Stimulated activated CD8-positive, alpha-beta memory T cell treated with anti-CD3 and anti-CD28 coated beads, Interleukin-4, amount 100 ng/mL, for 1 hour (primary cell): ENCODE measurements at places on chromosomes 4 and X.

DNA sequence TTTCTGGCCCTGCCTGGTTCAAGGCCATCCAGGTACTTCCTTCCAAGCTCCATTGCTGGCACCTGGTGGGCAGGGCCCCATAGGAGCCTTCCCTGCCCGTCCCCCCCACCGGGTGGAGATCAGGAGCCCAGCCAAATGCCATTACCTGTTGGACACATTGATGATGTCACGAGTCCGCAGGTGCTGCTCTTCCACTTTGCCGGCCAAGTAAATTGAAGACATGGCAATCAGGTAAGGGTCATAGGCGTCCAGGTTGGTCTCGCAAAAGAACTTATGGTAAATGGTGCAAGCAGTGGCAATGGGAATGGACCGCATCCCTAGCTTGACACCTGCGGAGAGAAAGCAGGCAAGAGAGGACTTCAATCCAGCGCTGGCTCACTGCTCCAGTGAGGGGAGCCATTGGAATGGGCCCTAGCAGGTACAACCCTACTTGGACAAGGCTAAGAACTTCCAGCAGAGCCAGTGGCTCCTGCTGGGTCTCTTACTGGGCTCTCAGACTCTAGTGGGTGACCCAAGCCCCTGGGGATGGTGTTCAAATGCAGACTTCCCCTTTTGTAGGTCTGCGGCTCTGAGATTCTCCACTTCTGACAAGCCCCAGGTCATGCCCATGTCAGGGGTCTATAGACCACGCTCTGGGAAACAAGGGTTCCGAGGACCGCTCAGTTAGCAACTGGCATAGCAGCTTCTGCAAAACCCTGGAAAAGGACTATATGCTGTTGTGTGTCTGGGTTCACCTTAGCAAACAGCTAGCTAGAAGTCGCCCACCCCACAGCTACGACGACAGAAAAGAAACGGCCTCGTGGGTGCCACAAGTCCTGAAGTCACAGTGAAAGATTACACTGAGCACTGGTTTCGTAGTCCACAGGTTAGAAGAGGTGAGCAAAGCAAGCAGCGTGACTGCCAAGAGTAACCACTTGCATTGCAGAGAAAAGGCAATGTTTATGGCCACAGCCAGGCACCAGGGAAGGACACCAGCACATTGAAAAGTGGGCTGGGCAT lies 2.8 kb downstream of the CCNQ start:
- DNase-seq = no peak

DNA sequence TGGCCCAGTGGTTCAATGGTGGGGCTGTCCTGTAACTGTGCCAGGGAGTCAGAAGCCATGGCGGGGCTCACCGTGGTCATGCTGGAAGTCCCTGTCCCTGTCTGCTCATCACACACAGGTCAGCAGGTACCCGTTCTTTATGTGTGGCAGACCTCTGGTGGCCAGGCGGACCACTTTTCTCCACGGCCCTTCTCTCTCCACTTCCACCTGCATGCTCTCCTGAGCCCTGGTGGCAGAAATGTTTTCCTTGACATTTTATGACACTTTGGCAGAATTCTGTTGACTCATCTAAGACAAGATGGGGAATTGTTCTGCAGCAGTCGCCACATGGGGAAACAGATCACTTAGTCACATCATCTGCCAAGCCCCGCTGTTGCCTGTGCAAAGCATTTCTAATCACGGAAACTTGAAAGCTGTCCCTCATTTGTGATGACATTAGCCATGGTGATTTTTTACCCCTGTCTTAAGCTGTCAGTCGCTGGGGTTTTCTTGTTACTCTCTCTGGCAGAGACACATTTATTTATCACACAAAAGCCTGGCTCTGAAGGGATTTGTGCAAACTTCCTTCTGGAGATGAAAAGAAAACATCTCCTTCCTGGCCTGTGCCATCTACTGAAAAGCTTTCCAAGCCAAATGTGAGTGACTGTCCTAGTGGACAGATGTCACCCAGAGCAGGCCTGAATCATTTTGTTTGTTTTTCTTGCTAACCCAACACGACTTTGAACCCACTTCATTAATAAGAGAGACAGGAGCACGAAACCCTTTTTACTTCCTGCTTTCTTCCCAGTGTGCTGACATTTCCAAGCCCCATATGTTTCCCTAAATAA lies 38.8 kb upstream of the STIM2 start:
- DNase-seq = no peak

GRCh38 chr4:182194091-182194824 lies 48.9 kb upstream of the TENM3 start:
- DNase-seq = no peak

DNA sequence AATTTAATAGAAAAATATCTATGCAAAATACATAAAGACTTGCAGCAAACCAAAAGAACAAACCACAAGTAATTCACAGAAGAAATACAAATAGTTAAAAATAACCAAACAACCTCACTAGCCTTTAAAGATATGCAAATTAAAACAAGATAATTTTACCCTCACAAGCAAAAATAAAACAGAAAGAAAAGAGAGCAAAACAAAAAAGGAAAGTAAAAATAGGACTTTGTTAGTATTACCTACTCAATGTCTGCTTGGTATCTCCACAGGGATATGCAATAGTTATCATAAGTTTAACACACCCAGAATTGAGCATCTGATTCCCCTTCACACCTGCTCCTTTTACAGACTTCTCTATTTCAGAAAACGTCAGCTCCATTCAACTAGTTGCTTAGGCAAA lies 737.5 kb upstream of the MAGEB2 start:
- DNase-seq = no peak

- DNase-seq = no peak
Observed at GRCh38 chr4:14719053-14719452, 283.2 kb upstream of the CPEB2 start.

DNA sequence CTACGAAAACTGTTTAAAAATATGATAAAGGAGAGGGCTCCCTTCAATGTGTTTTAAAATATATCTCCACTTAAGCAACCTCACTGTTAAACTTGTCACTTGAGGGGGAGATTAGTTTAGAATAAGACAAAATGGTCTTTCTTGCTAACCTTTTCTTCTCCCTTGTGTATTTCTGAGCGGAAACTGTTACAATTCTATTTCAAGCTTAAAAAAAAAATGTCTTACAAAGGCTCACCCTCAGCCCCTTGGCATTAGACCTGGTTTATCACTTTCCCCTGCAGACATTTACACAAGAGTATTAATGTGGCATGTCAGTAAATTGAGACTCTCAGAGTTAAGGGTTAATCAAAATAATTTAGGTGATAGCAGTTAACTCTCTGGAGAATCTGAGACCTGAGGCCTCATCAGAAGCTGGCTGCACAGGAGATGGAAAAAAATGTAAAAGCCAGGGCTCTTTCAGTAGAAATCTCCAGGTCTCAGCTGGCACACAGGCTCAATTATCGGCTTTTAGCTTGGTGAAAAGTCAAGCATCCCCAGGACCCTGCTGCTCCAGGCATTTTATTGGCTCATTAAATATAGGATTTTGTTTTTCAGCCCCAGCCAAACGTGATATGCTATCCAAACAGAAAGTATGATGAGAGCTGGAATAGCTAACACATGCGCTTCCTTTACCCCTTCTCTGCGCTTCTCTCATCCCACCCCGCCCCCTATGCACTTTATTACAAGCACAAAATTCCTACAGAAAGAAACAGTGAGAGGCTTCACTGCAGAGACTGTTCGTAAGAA lies 130.5 kb downstream of the PPA2 start:
- no peak for DNase-seq

DNA sequence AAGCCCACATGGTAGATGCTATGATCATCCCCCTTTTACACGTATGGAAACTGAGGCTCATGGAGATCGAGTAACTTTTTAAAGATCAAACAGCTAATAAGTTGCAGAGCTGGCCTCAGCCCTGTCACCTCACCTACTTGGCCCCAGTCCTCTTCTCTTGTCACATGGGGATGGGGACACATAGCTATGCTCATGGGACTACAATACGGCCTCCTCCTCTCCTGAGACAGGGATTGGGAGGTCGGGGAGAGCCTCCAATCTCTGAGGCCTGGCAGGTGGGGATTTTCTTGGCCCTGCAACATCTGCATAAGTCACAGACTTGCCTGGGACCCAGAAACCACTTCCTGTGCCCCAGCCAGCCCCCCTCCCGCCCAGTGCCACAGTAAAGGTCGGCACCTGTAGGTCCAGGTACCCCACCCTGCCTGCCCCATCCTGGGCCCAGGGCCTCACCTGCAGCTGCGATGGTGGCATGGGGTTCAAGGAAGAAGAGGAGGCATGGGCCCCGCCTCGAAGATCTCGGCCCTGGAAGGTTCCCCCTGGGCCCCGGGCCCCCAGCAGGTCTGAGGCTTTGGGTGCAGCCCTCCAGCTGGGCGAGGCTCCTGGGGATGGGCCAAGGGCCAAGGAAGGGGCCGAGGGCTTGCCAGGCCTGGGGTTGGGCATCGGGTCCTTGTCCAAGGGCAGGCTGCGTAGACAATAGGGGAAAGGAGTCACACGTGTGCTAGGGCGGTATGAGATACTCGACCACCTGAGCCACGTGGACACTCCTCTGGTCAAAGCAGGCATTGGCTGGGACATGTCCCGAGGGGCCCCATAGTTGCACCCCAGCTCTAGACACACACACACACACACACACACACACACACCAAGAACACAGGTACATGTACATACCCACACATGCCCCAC lies 6.4 kb downstream of the FOXP3 start:
- no peak for DNase-seq

- DNase-seq = no peak
Observed at GRCh38 chrX:32155044-32155638, 1056.2 kb downstream of the DMD start.

- no peak for DNase-seq
Observed at GRCh38 chr4:82809619-82810018, 11.0 kb upstream of the SCD5 start.

DNA sequence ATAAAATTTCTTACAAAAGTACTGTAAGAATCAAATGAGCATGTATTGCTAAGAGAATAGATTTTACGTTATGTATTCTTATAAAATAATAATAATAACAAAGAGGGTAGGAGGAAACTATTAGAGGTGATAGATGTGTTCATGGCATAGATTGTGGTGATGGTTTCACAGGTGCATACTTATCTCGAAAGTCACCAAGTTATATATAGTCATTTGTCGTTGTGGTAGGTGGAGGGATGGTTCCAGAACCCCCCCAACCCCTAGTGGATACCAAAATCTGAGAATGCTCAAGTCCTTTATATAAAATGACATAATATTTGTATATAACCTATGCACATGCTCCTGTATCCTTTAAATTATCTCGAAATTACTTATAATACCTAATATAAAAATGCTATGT lies 36.7 kb upstream of the H2AZ1 start:
- DNase-seq = no peak

- no peak for DNase-seq
Observed at GRCh38 chr4:71259911-71260331, 78.9 kb upstream of the SLC4A4 start.

GRCh38 chrX:20421275-20421674 lies 154.6 kb upstream of the RPS6KA3 start:
- no peak for DNase-seq

- no peak for DNase-seq
Observed at GRCh38 chr4:156896527-156896926, 75.1 kb downstream of the PDGFC start.

DNA sequence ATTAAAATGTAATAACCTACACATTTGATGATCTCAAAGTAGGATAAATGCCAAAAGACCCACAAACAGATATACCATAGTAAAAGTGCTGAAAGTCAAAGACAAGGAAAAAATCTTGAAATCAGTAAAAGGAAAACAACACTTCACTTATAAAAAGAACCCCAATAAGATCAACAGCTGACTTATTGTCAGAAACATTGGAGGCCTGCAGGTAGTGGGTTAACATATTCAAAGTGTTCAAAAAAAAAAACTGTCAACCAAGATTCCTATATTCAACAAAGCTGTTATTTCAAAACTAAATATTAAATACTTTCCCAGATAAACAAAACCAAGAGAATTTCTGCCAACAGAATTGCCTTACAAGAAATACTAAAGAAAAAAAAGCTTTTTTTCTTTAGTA lies 347.1 kb downstream of the GUCY2F start:
- no peak for DNase-seq

DNA sequence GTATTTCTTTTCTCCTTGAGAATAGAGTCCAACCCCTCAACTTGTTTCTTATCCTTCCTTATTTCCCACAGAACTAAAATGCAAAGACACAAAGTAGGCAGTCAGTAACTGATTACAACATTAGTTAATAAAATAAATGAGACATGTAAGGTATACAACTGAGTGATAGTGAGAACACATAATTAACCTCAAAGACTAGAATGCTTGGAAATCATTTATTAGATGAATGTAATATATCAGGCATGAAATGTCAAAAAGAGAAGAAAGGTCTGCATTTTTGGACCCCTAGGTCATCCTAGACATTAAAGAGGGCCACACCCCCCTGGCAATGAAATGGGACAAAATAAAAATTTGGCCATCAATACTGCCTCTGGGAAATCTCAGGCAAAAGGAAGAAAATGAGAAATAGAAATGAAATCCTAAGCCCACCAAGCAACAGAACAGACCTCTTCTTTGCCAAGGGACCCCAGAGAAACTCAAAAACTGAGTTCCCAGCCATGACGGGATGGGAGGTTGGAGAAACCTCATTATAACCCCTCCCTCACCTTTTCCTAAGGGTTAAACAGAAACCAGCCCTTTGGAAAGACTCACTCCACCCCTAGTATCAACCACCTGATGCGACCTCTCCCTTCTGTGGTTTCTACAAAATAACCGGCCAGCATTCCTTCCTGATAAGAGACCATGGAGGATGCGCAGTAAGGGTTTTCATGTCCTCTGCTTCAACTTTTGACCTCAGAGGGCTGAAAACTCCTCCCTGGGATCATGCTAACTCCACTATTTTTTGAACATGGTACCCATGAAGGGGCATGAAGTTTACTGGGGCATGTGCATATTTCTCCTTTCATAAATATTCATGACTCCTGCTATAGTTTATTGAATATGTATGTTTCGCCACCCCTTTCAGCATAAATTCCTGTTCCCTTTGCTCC lies 90.0 kb upstream of the EXOC1L start:
- DNase-seq = no peak

GRCh38 chr4:52752936-52753335 lies 1.7 kb upstream of the ERVMER34-1 start:
- DNase-seq = no peak

DNA sequence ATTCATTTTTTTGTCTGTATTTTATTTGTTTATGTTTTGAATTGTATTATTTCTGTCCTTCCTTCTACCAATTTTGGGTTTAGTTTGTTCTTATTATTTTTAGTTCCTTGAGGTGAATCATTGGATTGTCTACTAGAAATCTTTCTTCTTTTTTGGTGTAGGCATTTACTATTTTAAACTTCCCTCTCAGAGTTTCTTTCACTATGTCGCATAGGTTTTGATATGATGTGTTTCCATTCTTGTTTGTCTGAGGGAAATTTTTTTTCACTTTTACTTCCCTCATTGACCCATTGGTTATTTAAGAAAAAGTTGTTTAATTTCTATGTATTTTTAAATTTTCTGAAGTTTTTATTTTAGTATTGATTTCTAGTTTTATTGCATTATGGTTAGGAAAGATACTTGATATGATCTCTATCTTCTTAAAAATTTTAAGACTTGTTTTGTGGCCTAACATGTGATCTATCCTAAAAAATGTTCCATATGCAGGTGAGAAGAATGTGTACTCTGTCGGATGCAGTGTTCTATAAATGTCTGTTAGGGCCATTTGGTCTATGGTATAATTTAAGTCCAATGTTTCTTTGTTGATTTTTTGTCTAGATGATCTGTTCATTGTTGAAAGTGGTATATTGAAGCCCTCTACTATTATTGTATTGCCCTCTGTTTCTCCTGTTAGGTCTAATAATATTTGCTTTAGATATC lies 68.8 kb downstream of the IL15 start:
- DNase-seq = no peak
